Non-pigmented ciliary epithelial cell (primary cell): ENCODE measurements at places on chromosomes 5 and 9.

- no peak for DNase-seq
Observed at GRCh38 chr9:34010979-34011378, 37.7 kb downstream of the UBAP2 start.

DNA sequence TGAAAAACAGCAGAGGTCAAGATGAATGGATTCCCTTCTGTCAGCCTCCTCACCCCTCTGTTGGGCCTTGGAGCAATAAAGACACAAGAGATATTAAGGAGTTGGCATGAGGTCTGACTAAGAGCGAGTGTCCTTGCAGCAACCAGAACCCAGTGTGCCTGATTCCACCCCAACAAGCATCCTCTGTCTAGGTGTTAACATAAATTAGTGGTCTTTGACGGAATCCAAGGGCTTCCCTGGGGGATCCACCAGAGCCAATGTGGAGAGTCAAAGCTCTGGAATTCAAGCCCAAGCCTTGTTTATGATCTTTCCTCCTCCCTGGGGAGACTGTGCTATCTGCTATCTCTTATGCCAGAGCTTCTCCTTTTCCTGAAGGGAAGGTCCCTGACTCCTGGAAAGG lies 128.1 kb upstream of the SMIM23 start:
- no peak for DNase-seq

DNA sequence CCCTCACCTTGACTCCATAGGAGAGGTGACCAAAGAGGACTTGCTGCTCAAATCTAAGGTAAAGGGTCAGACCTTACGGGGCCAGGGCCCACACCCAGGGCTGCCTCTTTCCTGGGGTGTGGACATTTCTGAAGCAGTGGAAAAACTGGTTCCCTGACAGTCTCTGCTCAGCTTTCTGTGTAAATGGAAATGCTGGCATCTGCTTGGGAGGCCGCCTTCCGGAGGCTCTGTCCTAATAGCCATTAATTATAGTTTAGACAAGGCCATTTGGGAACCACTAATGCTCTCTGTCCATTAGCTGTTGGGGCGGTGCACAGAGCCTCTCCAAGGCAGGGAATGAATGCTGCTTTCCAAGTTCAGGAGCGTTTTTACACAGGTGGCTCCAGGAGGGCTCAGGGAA lies 17.3 kb downstream of the USP20 start:
- DNase-seq = no peak

DNA sequence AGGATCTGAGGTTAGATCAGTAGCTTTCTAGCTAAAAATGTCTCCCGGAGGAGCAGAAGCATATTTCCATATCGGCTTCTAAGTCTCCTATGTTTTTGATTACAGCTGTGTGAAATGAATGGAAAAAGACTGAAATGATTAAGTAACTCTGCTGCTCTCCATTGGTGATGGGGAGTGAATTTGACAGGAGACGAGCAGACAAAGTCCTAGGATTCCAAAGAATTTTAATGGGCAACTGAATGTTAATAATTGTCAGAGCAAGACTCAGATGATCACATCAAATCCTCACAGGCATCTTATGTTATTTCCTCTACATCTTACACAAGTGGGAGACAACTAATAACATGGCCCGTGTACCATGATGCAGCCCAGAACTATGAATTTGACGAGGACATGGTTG lies 66.8 kb downstream of the LIX1 start:
- DNase-seq = no peak

DNA sequence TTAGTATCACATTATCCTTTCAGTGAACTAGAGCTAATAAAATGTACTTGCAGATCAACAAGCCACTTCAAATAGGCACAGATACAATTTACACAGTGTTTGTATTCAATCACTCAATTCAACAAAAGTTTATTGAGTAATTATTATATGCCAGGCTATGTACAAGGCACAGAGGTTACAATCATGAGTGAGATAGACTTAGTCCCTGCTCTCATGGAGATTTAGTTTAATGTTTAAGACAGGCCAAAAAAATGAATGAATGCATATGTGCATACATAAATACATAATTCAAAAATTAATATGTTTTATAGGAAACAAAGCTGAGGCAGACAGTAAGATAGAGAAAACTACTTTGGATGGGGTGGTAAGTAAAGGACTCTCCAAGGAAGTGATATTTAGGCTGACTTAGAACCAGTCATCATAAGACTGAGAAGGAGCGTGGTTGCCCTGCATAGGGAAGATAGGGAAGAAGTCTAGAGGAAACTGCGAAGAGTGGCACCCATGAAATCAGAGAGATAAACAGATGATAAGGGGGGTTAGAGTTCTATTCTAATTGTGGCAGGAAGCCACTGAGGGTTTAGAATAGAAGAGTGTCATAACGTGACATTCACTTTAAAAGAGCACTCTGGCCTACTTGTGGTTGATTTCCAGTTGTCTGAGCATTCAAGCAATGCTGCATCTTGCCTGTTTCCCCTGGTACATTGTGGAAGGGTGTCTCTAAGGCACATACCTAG lies 49.7 kb upstream of the GRAMD2B start:
- no peak for DNase-seq

GRCh38 chr9:32069969-32070368 lies 314.5 kb upstream of the ACO1 start:
- no peak for DNase-seq

DNA sequence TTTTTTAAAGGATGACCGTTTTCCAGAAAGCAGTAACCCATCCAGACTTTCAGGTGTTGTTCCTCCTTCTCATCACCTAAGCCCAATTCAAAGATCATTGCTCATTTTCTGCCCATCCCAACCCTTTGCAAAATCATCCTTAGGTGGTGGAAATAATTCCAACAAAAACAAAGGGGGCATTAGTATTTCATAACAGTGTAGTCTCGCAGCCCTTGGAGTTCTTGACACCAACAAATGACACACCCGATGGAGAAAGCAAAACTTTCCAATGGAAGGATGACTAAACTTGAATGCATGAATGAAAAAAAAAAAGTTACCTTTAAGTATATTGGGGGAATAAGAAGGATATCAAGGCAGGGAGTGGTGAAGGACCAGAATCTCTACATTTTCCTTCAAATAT lies 117.0 kb downstream of the PAPPA start:
- DNase-seq = no peak

GRCh38 chr9:95197692-95198271 lies 119.7 kb downstream of the FANCC start:
- DNase-seq = peak; percentile 60

- DNase-seq = no peak
Observed at GRCh38 chr9:82604947-82605656, 457.8 kb downstream of the RASEF start.

DNA sequence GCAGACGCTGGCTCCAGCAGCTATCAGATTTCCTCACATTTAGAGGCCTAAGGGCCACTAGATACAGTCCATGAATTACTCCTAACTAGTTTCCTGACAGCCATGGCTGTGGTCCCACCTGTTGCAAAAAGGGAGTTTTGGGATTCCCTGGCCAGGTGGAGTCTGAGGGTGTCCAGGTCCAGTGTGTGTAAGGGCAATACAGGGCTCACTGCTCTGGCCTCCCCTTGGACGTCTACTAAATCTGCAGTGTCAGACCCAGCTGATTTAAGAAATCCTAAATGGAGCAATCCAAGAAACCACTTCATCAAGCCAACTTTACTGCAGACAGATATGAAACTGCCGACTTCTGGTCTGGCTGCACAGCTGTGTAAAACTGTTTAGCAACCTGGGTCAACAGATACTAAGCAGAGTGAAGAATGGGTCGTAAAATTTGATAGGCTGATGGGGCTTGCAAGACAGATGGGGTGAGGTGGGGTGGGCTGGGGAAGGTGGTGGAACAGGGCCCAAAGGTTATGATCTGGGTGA lies 116.4 kb downstream of the GADD45G start:
- DNase-seq = no peak

DNA sequence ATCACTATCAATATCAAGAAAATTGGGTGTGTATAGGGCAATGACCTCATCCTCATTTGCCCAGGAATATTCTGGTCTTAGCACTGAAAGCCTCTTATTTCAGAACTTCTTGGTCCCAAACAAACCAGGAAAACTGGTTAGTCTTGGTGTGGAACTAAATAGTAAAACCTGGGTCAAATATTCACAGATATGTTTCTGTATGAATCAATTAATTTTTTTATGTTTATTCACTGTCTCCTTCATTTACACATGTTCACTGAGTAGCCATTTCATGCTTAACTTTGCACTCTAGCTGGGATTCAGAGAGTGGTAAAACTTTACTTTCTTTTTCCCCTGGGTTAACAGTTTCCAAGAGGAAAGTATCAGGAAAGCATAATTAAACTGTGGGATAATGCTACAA lies 113.7 kb upstream of the PAPPA start:
- DNase-seq = no peak

DNA sequence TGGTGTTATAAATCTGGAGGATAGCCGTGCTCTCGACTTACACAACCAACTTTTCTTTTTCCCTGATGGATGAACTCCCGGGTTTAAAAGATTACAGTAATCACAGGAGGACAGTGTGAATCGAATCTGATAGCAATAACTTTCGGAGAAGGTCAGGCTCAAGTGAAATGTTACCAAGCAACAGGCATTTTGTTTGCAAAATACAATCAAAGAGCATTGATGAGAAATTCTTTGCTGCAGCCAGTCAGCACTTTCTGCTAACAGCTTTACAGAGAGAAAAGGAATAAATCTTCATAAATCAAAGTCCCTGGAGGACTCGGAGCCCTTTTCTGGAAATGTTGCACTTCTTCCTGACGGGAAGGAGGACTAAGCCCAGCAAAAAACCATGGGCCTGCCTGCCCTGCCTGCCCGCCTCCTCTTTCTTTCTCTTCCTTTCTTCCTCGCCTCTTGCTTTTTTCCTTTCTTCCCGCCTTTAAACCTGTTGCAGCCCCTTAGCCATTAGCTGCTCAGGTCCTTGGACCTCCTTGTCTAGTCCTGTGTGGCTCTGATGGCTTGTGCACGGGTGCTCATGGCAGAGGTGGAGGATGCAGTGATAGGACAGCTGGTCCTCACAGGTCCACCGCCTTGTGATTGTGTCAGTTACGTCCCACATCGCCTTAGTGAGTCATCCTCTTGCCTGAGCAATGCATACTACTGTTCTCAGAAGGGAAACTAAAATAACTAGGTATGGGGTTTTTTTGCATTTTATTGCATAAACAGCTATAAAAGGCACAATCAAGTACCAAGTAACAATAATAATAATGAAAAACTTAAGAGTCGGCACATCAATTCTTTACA lies 6.2 kb downstream of the DMRT3 start:
- no peak for DNase-seq

DNA sequence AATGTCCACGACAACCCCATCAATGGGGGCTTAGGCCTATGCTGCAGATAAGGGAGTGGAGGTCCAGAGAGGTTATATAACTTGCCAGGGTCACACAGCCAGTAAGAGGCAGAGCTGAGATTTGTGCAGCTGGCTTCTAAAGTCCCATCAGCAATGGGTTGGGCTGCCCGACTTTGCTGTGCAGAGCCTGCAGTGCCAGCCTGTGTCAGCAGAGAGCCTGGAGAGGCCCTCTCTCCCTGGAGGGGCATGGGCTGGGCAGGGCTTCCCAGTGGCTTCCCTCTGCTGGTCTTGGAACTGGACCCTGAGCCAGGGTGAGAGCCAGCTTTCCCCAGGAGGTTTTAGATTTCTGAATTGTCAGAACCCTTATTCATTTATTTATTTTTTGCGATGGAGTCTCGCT lies 77.2 kb upstream of the RAPGEF1 start:
- no peak for DNase-seq
